CD4-positive, alpha-beta T cell treated with Interleukin-21 for 1 hour (primary cell): ENCODE measurements at places on chromosomes 13 and 19.

GRCh38 chr19:305240-306150 is 14.3 kb upstream of the PLPP2 start:
- no peak for DNase-seq

DNA sequence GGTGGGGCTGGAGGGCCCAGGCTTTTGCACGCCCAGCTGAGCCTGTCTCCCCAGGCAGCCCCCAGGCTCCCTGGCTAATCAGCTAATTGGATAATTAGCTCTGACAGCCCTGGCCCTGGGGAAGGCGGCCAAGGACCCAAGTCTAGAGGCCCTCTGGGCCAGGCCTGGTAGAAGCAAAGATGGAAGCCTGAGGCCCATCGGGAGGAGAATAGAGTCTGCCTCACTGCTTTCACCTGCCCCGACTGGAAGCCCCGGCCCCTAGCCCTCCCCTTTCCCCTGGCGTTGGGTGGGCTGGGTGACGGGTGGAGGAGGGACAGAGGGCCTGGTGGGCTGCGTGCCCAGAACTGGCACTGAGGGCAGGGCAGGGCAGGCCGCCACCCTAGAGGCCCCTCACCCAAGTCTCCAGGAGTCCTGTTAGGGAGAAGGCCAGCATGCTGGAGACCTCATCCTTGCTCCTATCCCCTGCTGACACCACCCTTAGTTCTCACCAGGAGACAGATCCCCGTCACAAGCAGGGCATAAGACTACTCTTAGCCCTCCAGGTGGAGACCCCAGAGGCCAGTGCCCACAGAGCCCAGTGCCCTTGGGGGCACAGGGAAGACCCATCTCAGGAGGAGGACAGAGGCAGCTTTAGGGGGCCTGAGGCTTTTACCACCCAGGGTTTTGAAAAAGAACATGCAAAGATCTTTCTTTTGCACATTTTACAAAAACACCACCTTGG is 12.0 kb downstream of the LYL1 start:
- no peak for DNase-seq

DNA sequence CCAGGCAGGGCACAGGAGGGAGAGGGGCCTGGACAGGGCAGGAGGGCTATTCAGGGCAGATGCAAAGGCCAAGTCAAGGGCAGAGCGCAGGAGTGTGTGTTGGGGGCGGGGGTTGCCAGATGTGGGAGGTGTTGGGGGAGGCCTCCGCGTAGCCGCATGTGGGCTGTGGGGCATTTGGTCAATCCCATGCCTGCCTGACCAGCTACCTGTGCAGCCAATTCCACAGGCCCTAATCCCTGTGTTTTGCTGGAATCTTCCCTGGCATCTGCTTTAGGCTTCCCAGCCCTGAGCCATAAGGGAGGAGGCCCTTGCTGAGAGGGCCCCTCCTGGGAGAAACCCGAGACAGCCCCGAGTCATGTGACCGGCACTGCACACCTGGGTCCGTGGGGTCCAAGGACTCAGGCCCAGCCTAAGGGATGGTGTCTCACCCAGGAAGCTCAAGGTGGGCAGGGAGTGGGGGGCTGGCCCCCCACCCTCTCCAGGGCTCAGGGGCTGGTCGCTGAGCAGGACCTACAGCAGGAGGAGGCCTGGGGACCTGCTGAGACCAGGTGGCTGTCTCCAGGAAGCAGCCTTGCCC is 20.3 kb downstream of the RFX1 start:
- no peak for DNase-seq

- no peak for DNase-seq
These were observed 2.5 kb downstream of the NUDT15 start for GRCh38 chr13:48040049-48040448.

DNA sequence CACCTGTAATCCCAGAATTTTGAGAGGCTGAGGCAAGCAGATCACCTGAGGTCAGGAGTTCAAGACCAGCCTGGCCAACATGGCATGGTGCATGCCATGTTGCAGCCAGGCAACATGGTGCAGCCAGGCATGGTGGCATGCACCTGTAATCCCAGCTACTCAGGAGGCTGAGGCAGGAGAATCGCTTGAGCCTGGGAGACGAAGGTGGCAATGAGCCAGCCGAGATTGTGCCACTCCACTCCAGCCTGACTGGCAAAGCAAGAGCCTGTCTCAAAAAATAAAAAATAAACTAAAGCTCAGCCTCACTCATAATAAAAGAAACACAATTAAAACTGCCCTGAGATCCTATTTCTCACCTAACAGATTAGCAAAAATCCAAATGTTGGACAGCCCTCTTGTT is 49.7 kb upstream of the MAP3K10 start:
- no peak for DNase-seq

GRCh38 chr13:88801361-88801760 is 1130.2 kb downstream of the SLITRK5 start:
- no peak for DNase-seq

- peak; percentile 38 for DNase-seq
These were observed 29.2 kb downstream of the PIP5K1C start for GRCh38 chr19:3670796-3671679.

- DNase-seq: no peak
These were observed 1.4 kb downstream of the FGF21 start for GRCh38 chr19:48756686-48757085.

GRCh38 chr13:78430166-78430791 is 173.1 kb downstream of the POU4F1 start:
- no peak for DNase-seq

DNA sequence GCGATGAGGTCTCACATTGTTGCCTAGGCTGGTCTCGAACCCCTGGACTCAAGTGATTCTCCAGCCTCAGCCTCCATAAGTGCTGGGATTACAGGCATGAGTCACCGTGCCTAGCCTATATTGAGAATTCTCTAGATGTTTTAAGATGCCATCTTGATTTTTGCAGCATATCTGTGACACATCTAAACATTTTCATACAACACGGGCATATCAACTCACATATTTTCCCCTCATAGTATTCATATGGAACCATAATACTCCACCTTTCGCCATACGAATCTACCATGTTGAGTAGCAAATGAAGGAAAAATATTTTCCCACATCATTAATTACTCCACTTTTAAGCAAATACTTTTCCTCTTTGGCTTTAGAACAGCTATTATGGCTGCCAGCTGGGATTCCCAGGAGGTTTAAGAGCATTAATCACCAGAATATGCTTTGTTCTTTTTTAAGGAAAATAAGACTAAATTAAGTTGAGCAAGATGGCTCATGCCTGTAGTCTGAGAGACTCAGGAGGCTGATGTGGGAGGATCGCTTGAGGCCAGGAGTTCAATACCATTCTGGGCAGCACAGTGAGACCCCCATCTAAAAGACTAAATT is 56.9 kb upstream of the GTF2F2 start:
- DNase-seq: no peak

DNA sequence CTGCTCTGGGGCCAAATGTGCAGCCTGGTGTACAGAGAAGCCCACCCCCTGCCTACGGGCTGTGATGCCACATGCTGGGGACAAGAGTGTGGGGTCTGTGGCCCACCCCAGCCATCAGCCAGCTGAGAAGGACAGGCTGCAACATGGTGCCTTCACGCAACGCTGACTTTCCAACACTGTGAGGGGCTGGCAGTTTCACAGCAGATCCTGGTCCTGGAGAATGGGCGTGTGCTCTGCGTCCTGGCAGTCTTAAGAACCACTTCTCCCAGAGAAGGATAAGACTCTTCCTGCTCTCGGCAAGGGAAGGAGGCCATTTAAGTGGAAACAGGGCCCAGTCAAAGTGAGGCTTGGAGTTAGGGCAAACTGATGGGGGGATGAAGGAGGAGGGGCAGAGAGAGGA is 4.6 kb downstream of the LRRC4B start:
- no peak for DNase-seq

DNA sequence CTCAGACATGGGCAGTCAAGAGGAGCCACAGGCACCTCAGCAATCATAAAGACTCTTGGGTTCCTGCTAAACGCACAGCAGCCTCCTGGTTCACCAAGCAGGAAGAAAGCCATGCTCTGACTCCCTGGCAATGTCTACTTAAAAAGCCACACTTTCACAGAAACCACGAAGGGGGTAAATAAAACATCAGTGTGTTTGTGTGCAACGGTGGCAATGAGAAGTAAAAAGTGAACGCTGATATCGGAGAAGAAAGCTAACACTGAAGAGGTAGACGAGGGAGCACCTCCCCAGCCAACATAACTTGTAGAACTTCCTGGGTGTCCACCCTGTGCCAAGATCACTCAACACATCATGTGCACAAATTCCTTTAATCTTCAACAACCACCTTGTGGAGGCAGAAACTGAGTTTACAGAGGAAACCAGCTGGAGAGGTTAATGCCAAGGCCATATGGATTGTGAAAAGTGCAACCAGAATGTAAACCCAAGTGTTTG is 30.2 kb downstream of the HSPH1 start:
- no peak for DNase-seq

GRCh38 chr13:98416408-98416807 is 160.5 kb downstream of the STK24 start:
- DNase-seq: no peak

GRCh38 chr19:17333611-17334413 is 843 bp downstream of the ANO8 start:
- DNase-seq: peak; percentile 75

- no peak for DNase-seq
These were observed 140.1 kb upstream of the FRY start for GRCh38 chr13:31891472-31891871.

DNA sequence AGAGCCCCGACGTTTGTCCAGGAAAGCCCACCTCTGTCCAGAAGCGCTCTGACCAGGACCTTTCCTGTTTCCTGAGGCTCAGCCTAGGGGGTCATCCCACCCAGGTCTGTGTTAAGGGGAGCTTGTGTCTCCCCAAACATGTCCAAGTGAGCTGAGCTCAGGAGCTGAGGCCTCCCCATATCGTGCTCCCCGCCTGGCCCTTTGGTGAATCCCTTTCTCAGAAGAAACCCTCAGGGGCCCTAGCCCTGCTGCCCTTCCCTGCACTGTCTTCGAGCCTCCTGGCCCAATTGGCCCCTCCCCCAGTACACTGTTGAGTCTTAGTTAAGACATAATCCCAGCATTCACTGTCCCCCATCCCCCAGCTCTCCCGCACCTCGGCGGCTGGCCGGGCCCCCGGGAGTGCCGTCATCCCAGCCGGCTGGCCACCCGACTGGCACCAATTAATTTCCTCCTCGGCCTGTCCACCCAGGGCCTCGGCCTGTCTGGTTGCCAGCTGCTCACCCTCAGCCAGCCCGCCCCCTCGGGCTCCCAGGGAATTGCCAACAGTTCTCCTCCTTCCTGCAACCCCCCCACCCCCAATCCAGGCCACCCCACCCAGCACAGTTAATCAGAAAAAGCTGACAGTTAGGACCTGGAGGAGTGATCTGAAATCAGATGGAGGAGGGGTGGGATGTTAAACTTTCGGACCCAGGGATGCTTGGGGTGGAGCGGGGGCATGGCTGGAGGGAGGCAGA is 13.6 kb downstream of the IER2 start:
- DNase-seq: peak; percentile 34

GRCh38 chr13:64640002-64640401 is 2590.1 kb downstream of the PCDH9 start:
- no peak for DNase-seq

GRCh38 chr13:111642156-111642767 is 321.8 kb downstream of the TEX29 start:
- DNase-seq: no peak

GRCh38 chr13:103844471-103844870 is 778.3 kb upstream of the SLC10A2 start:
- DNase-seq: no peak

GRCh38 chr13:68690567-68690966 is 1417.1 kb upstream of the ATXN8OS start:
- no peak for DNase-seq

DNA sequence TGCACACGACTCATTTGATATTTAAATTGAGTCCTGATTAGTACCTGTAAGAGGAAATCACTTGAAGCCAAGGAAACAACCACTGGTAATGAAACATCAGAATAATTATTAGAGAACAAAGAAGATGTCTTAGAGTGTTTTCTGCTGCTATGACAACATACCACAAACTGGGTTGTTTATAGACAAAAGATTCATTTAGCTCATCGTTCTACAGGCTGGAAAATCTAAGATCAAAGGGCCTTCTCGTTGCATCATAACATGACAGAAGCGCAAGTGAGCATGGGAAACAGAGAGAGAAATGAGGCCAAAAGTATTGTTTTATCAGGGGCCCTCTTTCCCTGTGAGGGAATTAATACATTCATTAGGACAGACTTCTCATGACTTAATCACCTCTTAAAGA is 1024.0 kb upstream of the PCDH9 start:
- no peak for DNase-seq

GRCh38 chr13:93744886-93745285 is 518.3 kb downstream of the GPC6 start:
- DNase-seq: no peak

- DNase-seq: no peak
These were observed 133.8 kb downstream of the RXFP2 start for GRCh38 chr13:31873145-31873544.

DNA sequence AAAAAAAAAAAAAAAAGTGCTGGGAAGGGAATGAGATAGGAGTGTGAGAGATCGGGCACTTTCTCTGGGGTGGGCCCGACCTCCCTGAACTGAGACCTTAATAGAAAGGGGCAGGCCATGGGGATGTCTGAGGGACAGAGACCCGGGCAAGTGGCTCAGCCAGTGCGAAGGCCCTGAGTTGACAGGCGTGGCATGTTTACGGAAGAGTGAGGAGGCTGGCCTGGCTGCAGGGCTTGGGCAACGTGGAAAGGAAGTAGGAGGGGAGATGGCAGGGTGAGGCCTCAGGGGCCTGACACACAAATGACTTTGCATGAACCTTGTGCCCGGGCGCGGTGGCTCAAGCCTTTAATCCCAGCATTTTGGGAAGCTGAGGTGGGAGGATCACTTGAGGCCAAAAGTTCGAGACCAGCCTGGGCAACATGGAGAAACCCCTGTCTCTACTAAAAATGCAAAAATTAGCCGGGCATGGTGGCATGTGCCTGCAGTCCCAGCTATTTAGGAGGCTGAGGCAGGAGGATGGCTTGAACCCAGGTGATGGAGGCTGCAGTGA is 13.9 kb downstream of the FCHO1 start:
- no peak for DNase-seq

GRCh38 chr19:38194061-38194701 is 29.8 kb downstream of the DPF1 start:
- no peak for DNase-seq

DNA sequence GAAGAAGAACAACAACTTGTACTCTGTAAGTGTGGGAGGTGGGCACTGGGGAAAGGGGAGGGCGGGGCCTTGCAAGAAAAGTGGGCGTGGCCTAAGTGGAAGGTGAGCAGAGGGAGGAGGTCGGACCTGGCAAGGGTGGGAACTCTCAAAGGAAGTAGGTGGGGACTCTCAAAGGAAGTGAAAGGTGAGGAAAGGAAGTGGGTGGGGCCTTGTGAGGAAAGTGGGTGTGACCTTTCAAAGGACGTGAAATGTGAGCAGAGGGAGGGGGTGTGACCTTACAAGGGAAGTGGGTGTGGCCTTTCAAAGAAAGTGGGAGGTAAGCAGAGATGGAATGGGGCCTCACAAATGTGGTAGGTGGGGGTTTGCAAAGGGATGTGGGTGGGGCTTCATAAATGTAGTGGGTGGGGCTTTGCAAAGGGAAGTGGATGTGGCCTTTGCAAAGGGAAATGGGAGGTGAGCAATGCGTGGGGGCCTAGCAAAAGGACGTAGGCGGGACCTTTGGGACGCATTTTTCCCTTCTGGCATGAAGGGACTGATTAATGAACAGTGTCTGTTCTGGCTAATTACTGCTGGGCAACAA is 25.9 kb downstream of the ACSBG2 start:
- peak; percentile 88 for DNase-seq
